GM06990 (cell line): ENCODE measurements at places on chromosomes 7 and 10.

- no peak for DNase-seq
Measured at GRCh38 chr10:90935581-90936275, 14.8 kb upstream of the ANKRD1 start.

- DNase-seq, result no peak
Measured at GRCh38 chr7:93515144-93515543, 59.4 kb downstream of the CALCR start.

DNA sequence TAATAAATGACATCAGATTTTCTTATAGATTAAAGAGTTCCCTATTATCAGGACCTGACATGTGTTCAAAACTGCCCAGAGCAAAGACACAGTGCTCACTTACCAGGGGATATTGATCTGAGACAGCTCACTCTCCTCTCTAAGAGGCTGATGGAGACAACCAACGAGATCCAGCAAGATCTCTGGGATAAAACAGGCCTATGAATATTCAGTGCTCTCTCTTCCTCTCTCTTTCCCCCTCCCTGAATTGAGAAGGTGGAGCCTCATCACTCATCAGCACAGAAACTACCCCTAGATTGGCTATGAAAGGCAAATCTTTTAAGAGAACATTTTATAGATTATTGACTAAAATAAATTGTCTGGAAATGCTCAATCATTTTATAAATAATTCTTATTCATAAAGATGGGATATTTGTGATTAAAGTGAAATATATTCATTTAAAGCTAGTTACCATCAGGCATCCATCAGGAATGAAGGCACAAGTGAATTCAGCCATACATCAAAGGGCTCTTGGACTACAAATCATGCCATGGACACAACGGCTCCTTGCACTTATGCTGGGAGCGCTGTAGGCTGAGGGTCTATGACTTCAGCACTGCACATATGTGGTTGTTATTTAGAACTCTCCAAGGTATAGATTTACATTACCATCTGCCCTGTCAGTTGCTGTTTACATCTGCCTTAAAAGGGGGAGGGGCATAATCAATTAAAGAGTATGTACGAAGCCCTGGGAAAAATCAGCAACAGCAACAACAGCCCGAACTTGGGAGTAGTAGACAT is 3.4 kb upstream of the PPP1R17 start:
- DNase-seq, result no peak

- DNase-seq, result no peak
Measured at GRCh38 chr10:59670269-59670668, 39.4 kb downstream of the SLC16A9 start.

DNA sequence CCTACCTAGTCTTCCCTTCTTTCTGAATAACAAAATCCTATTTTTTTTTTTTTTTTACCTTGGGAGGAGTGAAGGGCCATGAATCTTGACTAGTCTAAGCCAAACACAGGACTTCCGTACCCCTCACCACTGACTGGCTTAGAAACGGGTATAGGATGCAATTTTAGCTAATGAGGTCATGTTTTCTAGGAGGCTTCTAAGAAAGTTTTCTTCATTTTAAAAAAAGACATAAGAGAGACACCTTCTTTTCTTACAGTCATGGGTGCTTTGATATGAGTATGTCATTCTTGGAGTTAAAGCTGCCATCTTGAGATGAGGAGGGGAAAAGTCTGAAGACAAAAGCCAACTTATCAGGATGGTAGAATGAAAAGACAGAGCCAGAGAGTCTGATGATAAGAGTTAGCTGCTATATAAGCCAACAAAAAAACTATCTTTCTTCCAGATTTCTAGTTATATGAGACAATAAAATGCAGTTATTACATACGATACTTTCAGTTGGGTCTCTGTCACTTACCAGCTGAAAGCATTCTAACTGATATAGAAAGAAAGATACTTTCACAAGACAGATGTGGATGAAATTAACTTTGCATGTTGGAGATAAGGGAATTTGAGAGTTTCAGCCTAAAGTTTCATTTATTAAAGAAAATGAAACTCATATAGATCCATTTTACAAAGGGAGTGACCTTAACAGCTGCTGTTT is 34.0 kb downstream of the ZNF438 start:
- no peak for DNase-seq

- no peak for DNase-seq
Measured at GRCh38 chr10:35606430-35606829, 1.3 kb downstream of the GJD4 start.

- no peak for DNase-seq
Measured at GRCh38 chr10:96276831-96277230, 5.5 kb upstream of the BLNK start.
